ENCODE measurements at places on chromosomes 2 and 18.
A peak's percentile ranks its signal among the peaks of the same experiment; 100 is the strongest.

DNA sequence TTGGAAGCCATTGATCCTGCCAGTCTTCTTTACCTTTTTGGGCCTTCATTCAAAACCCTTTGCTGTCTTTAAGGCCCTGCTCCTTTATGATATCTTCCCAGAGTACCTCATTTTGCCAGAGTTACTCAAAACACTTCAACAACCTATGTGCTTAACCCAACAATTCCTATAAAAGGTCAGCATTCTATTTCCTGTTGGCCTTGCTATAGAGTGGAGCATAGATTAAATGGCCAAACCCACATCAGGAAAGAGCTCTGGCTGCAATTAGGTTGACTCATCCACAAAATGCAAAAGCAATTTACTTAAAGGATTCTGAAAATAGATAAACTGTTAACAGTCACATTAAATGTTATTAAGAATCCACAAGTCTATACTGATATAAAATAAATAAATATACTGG is 21.2 kb downstream of the MRPL33 start:
- no peak for DNase-seq

- DNase-seq: no peak
Measured at GRCh38 chr2:103754530-103754929, 992.7 kb downstream of the TMEM182 start.

DNA sequence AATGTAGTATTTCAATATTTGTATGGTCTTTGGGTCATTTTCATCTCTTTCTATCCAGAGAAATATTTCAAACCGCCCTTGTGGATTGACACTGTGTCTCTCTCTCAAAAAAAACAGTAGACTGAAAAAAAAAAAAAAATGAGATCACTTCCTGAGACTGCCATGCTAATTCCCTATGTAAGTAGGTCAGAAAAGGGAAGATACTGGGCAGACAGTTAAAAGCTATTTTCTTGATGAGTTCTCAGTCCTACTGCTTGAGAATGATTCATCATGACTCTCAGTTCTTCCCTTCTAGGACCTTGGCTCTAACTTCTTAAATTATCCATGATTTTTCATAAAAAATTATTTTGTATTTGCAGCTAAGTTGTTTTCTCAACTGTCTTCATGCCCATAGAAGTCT is 672.3 kb upstream of the REG3G start:
- DNase-seq: no peak

DNA sequence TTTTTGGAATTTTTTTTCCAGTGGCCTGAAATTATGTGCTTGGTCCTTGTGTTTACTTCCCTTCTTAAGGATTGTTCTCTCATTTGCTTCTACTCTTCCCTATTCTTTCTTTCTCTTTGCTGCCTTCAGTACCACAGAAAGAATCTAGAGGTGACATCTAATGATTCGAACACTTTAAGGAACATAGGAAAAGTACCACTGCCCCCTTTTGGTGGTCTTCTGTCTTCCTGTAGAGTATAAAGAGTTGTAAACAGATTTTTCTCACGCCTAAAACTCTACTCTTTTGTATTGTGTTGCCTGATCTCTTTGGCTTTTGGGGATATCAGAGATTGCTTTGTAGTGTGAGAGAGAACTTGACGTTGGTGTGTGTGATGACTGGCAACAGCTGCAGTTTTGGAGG is 7.0 kb upstream of the SCTR start:
- no peak for DNase-seq

GRCh38 chr2:19802086-19802841 is 99.5 kb downstream of the TTC32 start:
- DNase-seq: no peak

GRCh38 chr2:83054751-83055150 is 1404.3 kb downstream of the SUCLG1 start:
- no peak for DNase-seq

GRCh38 chr2:24276349-24276899 is 83.9 kb downstream of the ITSN2 start:
- peak; percentile 1 for DNase-seq

- DNase-seq: no peak
Measured at GRCh38 chr2:241863536-241863954, 4.9 kb upstream of the PDCD1 start.

DNA sequence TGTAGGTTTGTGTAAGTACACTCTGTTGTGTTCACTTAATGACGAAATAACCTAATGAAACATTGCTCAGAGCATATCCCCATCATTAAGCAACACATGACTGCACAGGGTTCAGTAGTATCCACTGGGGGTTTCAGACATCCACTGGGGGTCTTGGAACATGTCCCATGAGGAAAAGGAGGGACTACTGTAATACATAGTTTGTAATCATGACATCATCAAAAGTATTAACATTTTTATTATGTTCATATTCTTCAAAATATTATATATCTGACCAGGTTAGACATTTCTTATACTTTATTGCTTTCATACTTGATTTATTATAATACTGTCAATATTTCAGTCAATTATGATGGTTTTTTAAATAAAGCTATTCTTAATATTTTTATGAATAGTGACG is 54.4 kb upstream of the EMILIN2 start:
- DNase-seq: no peak

DNA sequence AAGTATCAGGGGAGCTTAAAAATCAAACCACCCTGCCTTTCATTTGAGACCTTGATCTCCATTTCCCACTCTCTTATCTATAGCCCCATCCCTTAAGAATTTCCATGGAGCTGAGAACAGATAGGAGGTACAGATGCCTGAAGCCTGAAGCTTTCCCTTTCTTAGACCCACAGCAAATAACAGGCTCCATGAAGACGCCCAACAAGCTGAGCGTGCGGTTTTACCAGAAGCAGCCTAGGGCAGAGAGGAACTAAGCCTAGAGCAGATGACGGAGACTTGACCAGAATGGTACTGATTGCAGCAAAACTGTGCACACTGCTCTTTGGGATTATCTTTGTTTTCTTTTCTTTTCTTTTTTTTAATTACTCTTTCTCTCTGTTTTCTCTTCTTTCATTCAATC is 1.7 kb upstream of the ERBB4 start:
- no peak for DNase-seq

DNA sequence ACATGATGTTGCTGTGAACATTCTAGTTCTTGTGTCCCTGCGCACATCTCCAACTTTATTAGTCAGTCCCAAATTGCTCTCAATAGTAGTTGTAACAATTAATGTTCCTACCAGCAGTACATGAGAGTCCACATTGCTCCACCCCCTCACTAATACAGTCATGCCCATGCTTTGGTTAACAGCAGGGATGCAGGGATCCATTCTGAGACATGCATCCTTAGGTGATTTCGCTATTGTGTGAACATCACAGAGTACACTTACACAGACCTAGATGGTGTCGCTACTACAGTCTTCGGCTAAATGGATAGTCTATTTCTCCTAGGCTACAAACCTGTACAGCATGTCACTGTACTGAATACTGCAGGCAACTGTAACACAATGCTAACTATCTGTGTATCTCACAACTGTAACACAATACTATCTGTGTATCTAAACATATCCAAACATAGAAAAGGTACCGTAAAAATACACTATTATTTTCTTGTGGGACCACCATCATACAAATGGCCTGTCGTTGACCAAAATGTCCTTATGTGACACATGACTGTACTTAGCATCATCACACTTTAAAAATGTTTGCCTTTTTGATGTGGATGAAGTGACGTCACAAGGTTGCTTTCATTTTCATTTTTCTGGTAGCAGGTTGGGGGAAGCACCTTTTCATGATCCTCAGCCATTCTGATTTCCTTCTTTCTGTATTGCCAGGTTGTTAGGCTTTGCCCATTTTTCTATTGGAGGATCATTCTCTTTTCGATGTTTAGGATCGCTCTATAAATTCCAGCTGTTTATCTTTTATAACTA is 82.9 kb upstream of the RNF152 start:
- DNase-seq: no peak

GRCh38 chr18:11179959-11180519 is 30.7 kb upstream of the PIEZO2 start:
- no peak for DNase-seq

All from pons (tissue), 1 donor.